Mesendoderm (in vitro differentiated cells): ENCODE measurements at places on chromosomes 11 and 22.

DNA sequence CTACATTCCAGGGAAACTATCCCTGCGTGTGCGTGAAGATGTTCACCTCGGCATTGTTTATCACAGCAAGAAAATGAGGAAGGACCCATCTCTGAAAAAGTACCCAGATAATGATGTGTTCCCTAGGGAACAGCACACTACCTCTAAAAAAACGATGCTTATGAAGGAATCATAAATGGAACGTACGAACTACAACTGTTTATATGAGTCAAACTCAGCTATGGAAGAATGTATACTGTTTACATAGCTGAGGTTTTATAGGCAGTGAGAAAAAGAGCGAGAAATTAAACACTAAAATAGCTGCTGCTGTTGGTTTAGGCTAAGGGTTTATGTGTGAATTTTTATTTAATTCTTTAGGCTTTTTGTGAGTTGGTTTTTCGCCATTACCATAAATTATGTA is 48.9 kb downstream of the APOL1 start:
- H3K36me3 ChIP-seq, result peaks cover 64% of the 10 kb centered on the region
- no peaks in the 10 kb centered on the region for H3K27me3 ChIP-seq
- no peaks in the 10 kb centered on the region for H3K4me1 ChIP-seq

DNA sequence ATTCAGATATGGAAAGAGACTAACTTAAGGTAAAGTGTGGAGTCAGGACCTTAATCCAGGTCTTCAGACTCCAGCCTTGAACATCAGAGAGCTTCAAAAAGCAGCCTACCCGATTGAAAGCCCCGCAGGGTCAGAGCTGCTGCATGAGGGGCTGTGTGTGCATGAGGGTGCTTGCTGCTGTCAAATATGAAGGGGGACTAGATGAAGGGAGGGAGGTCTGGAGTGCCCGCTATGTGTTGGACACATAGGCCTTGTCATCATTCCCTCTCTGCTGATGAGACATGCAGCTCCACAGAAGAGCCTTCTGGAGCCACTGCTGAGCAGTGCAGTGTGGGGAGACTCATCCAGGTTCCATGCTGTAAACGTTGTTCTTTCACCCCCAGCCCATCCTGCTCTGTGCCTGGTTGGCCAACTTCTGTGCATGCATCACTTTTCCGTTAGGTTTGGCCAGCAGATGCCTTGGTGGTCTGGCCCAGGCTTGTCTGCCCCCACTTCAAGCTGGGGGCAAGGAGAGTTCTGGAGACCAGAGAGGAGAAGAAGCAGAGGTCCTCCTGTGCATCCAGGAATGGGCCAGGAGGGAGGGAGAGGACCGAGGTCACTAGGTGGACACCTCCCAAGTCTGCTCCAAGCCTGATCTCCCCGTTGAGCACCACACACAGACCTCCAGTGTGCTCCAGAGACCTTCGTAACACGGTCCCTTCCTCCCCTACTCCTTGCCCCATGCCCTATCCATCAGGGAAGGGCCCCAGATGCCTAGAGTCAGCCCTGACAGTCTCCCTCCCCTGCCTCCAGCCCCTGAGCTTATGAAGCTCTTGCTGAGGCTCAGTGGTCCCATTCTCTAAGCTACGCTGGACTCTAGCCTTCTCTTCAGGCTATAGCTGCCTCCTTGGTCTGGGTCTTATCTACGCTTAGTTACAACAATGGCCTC is 32.0 kb downstream of the LRRC32 start:
- no peak overlapping the region for H3K27ac ChIP-seq
- DNase-seq, result no peak
- no peak overlapping the region for H3K4me3 ChIP-seq
- no peaks in the 10 kb centered on the region for H3K36me3 ChIP-seq
- no peaks in the 10 kb centered on the region for H3K27me3 ChIP-seq

DNA sequence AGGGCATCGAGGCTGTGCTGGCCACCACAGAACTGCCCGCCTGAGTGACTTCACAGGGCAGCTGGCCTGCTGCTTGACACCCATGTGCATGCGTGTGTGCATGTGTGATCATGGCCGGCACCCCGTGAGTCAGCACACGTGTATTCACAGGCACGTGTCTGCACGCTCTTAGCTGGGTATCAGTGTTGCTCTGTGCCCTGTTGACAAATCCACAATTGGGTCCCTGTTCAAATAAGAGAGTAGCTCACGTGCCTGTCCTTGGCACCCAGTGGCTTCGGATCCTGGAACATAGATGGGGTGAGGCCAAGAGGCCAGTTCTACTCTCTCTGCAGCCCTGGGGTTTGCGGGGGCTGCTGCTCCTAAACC is 14.0 kb downstream of the B3GAT1 start:
- no peak for DNase-seq
- H3K27ac ChIP-seq, result no peak overlapping the region
- no peak overlapping the region for H3K4me3 ChIP-seq

DNA sequence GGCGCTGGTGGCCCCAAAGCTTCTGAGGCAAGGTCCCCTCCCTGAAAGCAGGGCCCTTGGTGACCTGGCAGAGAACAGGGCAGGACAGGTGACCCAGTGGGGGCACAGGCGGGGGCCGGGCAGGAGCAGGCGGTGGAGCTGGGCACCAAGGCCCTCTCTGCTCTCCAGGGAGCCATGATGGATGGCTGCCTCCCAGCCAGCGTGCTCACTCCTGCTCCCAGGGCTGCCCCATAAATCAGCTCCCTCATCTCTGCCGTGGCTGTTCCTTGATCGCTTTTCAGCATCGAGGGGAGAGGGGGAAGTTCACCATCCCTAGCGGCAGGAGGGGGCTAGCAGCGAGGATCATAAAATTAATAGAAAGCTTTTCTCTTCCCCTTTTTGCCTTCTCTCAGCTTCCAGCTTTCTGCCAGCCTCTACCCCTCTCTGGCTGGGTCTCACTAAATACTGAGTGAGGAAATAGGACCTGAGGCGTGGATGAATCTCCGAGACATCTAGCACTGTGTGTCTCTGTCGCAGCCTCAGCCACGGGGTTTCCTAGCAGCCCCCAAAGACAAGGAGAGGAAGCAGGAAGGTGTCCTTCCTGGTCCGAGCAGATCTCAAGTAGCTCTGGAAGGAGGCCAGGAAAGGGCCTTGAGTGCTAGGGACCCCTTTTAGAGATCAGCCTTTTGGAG is 22.2 kb upstream of the ELFN2 start:
- H3K27me3 ChIP-seq, result no peaks in the 10 kb centered on the region
- H3K27ac ChIP-seq, result no peak overlapping the region

DNA sequence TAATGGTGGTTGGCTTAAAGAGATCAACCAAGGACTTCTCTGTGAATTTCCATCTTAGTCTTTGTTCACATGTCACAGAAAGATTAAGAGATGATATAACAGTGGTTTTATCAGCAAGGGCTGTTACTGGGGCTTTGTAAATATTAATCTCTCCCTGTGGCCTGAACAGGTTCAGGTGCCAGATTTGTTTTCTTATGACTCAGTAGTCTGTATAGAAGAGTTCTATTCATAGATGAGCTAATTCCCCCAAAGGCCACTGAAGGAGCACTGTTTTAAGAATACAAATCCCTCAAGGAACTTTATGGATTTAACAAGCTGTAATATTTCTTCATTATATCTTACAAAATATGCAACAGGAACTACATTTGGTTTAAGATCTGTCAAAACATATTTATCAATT is 50.4 kb downstream of the TCP11L1 start:
- DNase-seq, result no peak
- no peak overlapping the region for H3K4me3 ChIP-seq
- H3K27ac ChIP-seq, result no peak overlapping the region
- H3K36me3 ChIP-seq, result peaks cover 2% of the 10 kb centered on the region

DNA sequence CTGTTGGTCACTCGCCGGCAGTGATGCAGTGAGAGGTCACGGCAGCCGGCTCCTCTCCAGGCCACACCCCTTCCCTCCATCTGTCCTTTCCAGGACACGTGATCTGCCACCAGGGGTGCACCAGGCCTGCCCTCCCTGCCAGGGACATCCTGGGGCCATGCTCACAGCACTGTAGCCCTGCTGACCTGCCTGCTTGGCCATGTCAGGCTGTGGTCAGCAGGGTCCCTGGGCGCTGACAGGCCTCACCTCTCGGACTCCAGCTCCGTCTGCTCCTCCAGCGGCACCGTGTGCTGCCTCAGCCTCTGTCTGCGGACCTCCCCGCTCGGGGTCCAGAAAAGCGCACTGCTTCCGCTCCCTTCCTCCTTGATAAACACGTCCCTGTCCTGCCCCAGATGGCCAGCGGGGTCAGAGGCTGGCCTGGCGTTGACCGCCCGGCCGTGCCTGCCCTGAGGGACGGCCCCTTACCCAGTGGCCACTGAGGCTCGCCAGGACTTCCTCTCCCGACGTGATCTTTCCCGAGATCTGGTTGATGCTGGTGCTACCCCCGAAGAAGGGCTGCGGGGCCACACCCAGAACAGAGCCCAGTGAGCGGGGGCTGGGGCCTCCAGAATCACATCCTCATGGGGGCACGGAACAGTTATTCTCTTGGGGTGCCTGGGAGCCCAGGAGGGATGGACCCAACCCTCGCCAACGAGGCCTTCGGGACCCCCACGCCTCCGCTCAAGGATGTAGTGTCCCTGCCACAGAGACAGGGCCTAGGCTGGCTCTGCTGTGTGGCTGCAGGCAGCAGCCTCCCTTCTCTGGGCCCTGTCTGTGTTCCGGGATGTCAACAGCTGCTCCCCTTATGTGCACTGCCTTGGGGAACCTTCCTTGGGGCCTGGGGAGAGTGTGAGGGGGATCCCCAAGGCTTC is 36.3 kb upstream of the CARS1 start:
- H3K27me3 ChIP-seq, result no peaks in the 10 kb centered on the region
- no peaks in the 10 kb centered on the region for H3K4me1 ChIP-seq

DNA sequence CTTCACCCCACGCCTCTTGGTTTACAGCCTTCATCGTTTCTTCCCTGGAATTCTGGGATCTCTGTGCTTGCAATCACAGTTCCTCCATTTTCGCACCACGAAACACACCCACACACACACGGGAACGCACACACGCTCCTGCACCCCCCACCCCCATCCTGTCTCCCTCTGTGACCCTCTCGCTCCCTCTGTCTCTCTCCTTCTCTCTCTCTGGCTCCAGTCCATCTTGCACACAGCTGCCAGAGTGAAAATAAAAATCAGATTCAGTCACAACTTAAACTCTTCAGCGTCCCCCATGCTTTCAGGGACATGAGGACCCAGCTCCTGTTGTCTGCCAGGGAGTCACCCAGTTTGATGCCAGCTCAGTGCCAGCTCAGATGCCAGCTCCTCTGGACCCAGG is 3.0 kb downstream of the GAL start:
- DNase-seq, result no peak
- no peak overlapping the region for H3K4me3 ChIP-seq
- H3K27me3 ChIP-seq, result no peaks in the 10 kb centered on the region

DNA sequence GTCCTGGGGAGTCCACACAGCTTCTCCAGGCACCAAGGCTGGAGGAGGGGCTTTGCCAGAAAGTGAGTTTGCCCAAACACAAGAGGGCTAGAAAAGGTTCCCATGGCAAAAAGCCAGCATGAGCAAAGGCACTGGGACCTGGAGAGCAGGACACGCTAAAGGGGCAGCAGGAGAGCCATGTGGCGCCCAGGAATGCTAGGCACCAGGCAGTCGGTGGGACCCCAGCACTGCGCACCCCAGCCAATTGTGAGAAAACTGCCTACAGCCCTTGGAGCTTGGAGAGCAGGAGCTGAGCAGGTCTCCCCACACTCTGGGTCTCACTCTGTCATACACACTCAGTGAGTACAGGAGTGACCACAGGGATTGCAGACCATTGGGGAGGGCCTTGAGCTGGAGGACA is 5.2 kb upstream of the RAB1B start:
- H3K27ac ChIP-seq, result no peak overlapping the region
- H3K4me3 ChIP-seq, result no peak overlapping the region
- DNase-seq, result no peak

DNA sequence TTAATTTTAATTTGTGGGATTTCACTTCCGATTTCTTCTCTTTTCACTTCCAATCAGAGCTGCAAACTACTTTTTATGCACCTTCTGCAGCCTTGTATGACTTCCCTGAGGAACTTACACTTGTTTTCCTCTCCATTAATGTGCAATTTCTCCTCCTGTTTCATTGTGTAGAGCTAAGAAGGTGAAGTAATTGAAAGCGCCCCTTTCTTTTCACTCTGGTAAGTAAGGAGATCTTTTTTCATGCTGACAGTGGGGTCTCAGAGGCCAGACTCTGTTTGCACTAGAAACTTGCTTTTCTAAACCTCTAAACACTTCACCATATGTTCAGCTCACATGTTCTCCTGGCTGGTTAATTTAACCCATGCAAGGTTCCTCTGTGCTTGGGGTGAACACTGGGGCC is 117.0 kb downstream of the FANCF start:
- no peaks in the 10 kb centered on the region for H3K27me3 ChIP-seq
- H3K27ac ChIP-seq, result no peak overlapping the region
- DNase-seq, result no peak
- H3K4me1 ChIP-seq, result no peaks in the 10 kb centered on the region
- H3K36me3 ChIP-seq, result no peaks in the 10 kb centered on the region

DNA sequence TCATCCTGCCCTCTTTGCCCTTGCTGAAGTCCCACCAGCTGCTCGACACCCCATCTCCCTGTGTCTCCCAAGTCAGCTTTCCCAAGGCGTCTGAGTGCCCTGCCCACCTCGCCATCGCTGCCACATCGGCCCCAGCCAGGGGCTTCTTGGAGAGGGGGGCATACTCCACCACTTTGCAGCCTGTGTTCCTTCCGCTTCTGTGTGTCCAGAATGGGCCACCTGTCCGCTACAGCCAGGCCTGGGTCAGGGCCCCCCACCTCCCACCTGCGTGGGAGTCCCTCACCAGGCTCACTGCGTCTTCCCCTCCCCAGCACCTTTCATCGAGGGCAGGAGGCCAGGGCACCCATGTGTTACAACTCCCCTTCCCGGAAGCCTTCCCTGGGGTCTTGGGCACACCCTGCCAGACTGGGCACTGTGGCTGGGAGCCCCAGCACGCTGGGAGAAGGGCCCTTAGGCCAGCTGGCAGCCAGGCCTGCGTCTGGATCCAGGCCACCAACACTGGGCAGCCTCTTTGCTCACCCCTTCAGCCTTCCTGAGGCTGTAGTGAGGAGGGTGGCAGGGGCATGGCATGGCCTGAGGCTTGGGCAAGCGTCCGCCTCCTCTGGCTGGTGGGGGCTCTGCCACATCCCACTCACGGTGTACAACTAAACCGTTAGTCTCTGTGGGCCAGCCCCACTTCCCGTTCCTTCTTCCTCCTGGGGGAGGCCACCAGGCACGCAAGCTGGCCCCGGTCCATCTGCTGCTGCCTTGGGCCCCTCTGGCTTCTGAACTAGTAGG is 13.4 kb downstream of the CPT1A start:
- H3K27me3 ChIP-seq, result no peaks in the 10 kb centered on the region
- no peaks in the 10 kb centered on the region for H3K36me3 ChIP-seq
- DNase-seq, result no peak
- H3K4me1 ChIP-seq, result peaks cover 2% of the 10 kb centered on the region
- H3K27ac ChIP-seq, result no peak overlapping the region
- no peak overlapping the region for H3K4me3 ChIP-seq

GRCh38 chr11:104852811-104853210 is 45.4 kb downstream of the CASP12 start:
- no peak overlapping the region for H3K4me3 ChIP-seq
- H3K4me1 ChIP-seq, result no peaks in the 10 kb centered on the region
- H3K27ac ChIP-seq, result no peak overlapping the region
- no peak for DNase-seq
- no peaks in the 10 kb centered on the region for H3K36me3 ChIP-seq
- H3K27me3 ChIP-seq, result no peaks in the 10 kb centered on the region
